Activated naive CD4-positive, alpha-beta T cell treated with anti-CD3 and anti-CD28 coated beads, Interleukin-2, amount 50 U/mL, for 72 hours (primary cell): ENCODE measurements at places on chromosomes 3 and 15.

GRCh38 chr3:50572158-50572557 lies 2.8 kb downstream of the HEMK1 start:
- DNase-seq = peak; percentile 83

DNA sequence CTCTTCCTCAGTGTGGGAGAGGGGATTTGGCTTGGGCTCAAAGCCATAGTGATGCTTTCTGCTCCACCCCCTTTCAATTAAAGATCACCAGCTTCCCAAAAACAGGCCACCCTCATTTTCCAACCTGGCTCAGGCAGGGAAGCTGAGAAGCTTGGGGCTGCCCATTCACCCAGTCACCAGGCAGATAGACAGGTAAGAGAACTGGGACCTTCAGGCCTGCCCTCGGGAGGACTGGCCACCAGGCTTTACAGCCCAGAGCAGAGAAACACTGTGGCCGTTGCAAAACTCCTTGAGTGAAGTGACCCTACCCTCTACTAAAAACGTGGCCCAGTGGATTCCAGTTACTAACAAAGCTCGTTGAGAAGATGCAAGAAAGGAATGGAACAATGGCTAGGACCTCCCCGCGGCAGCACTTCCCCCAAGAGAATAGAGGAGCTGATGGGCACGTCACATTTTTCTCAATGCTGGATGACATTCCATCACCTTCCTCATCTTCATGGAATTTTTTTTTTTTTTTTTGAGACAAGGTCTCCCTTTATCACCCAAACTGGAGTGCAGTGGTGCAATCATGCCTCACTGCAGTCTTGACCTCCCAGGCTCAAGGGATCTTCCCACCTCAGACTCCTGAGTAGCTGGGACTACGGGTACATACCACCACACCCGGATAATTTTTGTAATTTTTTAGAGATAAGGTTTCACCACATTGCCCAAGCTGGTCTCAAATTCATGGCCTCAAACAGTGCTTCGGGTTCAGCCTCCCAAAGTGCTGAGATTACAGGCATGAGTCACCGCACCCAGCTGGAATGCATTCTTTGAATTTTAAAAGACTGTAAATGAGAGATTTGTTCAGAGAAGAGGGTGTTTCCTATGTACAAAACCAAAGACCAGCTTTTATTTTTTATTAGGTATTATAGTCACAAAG lies 37.9 kb downstream of the LIPC start:
- no peak for DNase-seq

DNA sequence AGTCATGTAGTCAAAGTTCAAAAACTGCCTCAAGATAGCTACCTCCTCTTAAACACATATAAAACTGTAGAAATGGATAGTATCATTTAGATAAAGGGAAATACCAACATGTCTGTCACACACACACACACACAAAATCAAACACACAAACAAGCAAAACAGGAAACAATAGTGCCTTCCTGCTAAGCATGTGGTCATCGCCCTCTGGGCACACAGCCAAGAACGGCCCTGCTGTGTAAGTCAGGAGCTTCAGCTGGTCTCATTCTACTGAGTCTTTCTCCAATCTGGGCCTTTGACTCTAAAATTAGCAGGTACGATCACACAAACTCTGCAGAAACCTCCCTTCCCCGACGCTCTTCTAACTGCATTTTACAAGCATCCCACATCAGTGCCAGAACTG lies 272.2 kb upstream of the CHRNA7 start:
- DNase-seq = no peak

- no peak for DNase-seq
These were observed 20.5 kb downstream of the GPR171 start for GRCh38 chr3:151182349-151183079.

- DNase-seq = no peak
These were observed 3.0 kb downstream of the RPL32 start for GRCh38 chr3:12838179-12838965.

GRCh38 chr3:160921020-160921635 lies 165.1 kb downstream of the PPM1L start:
- DNase-seq = no peak

GRCh38 chr3:145776782-145777408 lies 384.1 kb downstream of the PLOD2 start:
- DNase-seq = no peak

DNA sequence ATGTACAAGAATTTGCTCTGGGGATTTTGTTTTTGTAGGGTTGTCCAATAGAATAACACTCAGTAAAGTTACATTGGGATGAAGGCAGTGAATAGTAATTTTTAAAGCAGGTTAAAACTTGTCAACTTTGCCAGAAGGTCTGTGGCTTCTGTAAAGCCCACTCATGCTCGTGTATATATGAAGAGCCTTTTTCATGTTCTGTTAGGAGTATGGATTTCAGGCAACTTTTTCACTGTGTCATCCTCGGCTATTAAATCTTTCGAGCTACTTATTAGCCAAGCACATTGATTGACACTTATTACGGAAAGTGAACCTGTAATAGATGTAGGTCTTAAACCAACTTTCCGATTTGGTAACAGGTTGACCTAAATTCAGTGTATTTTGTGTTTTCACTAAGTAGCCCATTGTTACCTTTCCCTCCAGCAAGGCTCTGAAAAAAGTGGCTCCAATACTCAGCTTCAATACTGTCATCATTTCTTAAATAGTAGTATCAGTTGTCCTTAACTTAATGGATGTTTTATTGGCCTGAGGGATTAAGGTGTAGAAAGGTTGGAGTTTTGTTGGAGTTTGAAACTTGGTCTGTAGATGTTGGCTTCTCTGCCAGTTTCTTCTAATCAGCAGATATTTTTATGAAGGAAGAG lies 1.7 kb downstream of the PAK2 start:
- no peak for DNase-seq

GRCh38 chr3:109899925-109900324 lies 562.6 kb upstream of the DPPA4 start:
- DNase-seq = no peak

DNA sequence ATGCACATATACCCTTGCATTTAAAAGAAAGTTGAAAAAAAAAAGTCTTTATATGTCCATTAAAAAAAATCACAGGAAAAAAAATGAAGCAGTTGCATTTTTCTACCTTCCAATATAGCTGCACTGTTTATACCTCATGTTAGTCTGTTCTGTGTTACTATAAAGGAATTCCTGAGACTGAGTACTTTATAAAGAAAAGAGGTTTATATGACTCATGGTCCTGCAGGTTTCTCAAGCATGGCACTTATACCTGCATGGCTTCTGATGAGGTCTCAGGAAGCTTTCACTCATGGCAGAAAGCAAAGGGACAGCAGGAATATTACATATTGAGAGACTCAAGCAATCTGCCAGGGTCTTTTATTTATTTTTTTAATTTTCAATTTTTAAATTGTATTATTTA lies 277.2 kb upstream of the BCHE start:
- DNase-seq = no peak

- no peak for DNase-seq
These were observed 88.6 kb downstream of the ATP2B2 start for GRCh38 chr3:10416730-10417300.

GRCh38 chr15:96312641-96313335 lies 17.7 kb upstream of the NR2F2 start:
- no peak for DNase-seq

DNA sequence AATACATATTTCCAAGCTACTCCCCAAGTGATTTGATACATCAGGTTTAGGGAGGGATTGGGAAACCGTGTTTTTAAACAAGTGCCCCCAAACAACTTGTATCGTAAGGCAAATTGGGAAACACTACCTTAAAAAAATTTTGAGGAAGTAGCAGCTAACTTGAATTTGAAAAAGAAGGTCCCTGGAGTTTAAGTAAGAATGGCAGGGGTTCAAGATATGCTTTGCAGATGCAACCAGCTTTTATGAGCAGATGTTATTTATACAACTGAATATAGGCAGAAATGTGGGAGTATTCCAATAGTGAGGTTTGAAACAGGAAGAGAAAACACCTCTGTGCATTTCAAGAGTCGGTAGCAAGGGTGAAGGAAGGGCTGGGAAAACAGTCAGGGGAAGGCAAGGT lies 139.6 kb downstream of the IL20RB start:
- DNase-seq = no peak

- DNase-seq = no peak
These were observed 305.0 kb upstream of the SGO1 start for GRCh38 chr3:20490996-20491395.

- no peak for DNase-seq
These were observed 44.8 kb downstream of the CCDC12 start for GRCh38 chr3:46931631-46932331.

- DNase-seq = peak; percentile 79
These were observed 54.0 kb downstream of the NR1D2 start for GRCh38 chr3:23999012-23999641.

GRCh38 chr3:42159706-42160472 lies 68.7 kb downstream of the TRAK1 start:
- DNase-seq = peak; percentile 30

DNA sequence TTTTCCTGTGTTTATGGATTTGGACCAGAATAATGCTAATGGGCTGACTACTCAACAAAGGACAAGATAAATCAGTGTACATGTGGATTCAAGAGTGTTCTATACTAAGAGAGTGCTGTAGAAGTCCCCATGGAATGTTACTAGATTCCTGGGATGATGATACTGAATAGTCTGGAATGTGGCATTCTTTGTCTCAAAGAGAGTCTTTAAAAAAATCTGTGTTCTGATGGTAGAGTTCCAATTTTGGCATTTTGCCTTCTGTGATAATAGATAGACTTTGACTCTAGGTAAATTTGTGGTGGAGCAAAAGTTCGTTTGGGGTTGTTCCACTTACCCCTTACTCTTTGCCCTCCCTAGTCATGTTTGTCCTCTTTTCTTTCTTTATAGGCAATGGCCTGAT lies 43.7 kb downstream of the NMD3 start:
- no peak for DNase-seq

DNA sequence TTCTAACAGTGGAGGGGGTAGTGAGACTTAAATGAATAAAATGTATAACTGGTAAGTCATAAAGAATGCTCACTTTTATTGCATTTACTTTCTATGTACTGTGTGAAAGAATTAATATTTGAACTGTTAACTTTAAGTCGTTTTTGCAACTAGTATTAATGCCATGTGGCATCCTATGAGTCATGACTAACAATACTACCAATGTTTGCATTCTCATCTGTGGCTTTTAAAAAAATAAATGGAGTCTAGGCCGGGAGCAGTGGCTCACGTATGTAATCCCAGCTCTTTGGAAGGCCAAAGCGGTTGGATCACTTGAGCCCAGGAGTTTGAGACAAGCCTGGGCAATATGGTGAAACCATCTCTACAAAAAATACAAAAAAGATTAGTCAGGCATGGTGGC lies 5.2 kb downstream of the C3orf49 start:
- DNase-seq = no peak

- DNase-seq = no peak
These were observed 3.7 kb downstream of the EFCC1 start for GRCh38 chr3:129004639-129005295.

- no peak for DNase-seq
These were observed 60.0 kb downstream of the CLASP2 start for GRCh38 chr3:33658039-33658438.
